ENCODE measurements at places on chromosomes 5 and 9.
A peak's percentile ranks its signal among the peaks of the same experiment; 100 is the strongest.

- peak; percentile 85 for DNase-seq
Measured at GRCh38 chr5:176438959-176439757, 9.0 kb upstream of the FAF2 start.

GRCh38 chr5:135147294-135148090, 113.5 kb upstream of the PITX1 start:
- no peak for DNase-seq

DNA sequence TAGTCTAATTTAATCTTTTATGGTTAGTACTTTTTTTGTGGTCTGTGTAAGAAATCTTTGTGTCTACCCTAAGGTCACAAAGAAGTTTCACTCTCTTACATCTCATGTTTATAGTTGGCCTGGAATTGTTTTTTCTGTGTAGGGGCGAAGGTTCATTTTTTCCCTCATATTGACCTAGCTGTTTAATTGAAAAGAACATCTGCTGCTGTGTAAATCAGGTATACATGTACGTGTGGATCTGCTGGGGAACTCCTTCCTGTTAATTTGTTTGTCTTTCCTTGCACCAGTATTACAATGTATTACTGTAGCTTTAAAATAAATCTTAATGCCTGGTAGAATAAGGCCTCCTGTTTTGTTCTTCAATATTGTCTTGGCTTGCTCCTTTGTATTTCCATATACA, 37.8 kb downstream of the EXOSC2 start:
- no peak for DNase-seq

DNA sequence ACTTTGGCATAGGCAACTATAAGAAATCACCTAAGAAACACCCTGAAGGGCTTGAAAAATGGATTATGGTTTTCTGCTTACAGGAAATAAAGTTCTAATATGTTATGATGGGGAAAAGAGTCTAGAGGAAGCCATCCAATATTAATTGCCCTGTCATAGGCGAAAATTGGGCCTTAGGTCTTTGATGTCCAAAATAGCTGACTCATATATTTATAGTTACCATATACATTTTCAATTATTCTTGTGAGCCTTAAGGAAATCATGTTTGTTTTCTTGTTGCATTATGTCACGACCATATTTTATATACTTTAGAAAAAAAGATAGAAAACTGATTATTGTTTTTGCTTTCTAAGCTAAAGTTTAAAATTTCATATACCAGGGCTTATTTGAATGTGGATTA, 509.1 kb downstream of the CDH12 start:
- DNase-seq, result no peak

GRCh38 chr9:123081824-123082223, 48.4 kb downstream of the GPR21 start:
- peak; percentile 69 for DNase-seq

- DNase-seq, result no peak
Measured at GRCh38 chr5:9533096-9533495, 12.8 kb downstream of the SEMA5A start.

GRCh38 chr9:112186695-112187094, 11.6 kb upstream of the SUSD1 start:
- DNase-seq, result no peak

DNA sequence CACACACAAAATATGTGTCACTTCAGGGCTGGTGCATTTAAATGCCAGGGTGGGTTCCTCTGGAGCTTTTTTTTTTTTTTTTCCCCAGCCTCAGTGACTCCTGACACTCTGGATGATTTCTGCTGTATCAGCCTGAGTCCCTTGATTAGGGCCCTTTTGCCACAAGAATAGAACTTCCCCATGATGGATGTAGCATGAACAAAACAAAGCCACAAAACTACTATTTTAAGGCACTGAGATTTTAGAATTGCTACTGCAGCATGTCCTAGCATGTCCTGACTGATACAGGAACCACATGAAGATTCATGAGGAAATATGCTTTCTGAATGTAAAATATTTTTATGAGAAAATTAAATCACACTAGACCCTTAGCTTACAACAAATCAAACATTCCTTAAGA, 13.9 kb upstream of the ADGRD2 start:
- DNase-seq, result no peak

GRCh38 chr5:68962757-68963484, 130.9 kb upstream of the SLC30A5 start:
- peak; percentile 69 for DNase-seq

DNA sequence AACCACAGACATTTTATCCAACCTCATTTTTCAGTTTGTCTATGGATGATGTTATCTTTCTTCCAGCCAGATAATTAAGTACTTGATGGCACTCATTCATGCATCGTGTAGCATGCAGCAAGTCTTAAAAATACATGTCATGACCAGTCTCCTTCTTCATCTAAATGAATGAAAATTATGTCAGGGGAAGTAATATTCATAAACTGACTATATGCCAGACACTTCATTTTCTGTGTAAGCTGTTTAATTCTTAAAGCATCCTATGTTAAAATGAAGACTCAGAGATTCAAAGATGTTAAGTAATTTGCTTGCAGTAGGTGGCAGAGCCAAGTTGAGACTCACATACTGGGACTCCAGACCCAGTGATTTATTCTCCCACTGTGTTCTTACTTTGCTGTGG, 181.7 kb upstream of the CD180 start:
- no peak for DNase-seq

GRCh38 chr5:38789134-38789533, 56.7 kb upstream of the OSMR start:
- no peak for DNase-seq

- peak; percentile 78 for DNase-seq
Measured at GRCh38 chr9:18194316-18194715, 279.6 kb upstream of the ADAMTSL1 start.

GRCh38 chr9:132324425-132324824, 30.4 kb downstream of the SETX start:
- DNase-seq, result peak; percentile 22

GRCh38 chr9:85514256-85514655, 227.5 kb downstream of the AGTPBP1 start:
- peak; percentile 55 for DNase-seq

DNA sequence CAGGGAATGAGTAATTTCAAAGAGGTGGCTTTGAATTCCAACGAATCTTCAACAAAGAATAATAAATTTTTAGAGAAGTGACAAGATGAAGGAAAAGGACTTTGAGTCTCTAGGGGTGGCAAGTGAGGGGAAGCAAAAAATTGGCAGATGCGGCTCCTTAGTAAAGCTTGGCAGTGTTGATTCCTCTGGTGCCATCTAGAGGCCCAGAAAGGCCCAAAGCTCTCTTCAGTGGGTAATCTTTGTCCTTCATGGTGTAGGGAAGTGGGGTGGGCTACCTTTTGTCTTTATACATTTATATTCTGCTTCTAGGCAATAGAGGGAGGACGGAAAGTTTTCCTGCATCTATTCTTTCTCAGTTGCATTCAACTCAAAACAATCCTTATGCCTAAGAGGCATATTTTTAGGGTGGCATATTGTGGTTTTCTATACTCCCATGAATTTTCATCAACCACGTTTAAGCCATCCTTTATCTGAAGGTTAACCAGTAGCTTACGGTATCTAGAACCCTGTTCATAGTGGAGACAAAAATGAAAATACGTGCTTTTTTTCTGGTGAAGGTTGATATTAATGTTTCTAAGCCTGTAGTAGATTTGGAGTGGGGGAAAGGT, 17.5 kb upstream of the ROPN1L start:
- DNase-seq, result peak; percentile 76

- DNase-seq, result no peak
Measured at GRCh38 chr5:60514152-60514551, 185.8 kb downstream of the DEPDC1B start.

DNA sequence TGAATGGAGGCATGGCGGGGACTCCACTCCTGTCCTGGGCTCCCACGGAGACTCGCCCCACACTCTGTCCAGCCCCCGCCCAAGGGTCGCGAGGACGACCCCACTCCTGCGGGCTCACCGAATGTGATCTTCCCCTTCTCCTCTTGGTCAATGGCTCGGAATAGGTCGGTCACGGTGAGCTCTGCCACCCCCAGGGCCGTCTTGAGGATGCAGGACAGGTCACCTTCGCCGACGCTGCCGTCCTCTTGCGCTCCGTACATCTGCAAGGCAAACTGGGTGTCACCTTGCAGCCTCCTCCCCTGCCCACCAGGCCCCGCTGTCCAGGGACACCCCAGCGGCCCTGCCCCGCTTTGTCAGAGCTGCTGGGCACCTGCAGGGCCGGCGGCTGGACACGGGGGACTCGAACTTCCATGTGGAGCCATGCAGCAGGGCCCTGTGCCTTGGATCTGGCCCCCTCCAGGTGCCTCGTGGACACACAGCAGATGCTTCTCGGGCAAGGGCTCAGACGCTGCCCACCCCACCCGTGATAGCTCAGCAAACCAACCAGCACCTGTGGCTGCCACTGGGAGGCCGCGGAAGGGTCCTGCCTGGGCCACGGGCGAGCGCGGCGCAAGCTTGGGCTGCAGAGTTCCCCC, 21.5 kb upstream of the SLC6A3 start:
- no peak for DNase-seq

DNA sequence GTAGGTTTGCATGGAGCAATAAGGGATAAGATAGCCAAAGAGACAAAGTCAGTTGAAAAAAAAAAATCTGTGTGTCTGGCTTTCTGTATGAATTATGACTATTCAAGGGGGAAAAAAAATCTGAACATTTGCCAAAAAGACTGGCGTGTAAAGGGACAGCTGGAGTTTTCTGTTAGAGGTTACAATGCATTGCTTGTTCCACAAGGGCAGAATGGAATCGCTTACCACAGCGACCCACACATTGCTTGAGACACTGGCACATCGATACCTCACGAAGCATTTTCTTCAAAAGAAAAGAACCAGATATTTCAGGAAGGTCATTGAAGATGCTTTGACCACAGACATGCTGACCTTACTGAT, 327.8 kb downstream of the TMEM167A start:
- DNase-seq, result no peak

DNA sequence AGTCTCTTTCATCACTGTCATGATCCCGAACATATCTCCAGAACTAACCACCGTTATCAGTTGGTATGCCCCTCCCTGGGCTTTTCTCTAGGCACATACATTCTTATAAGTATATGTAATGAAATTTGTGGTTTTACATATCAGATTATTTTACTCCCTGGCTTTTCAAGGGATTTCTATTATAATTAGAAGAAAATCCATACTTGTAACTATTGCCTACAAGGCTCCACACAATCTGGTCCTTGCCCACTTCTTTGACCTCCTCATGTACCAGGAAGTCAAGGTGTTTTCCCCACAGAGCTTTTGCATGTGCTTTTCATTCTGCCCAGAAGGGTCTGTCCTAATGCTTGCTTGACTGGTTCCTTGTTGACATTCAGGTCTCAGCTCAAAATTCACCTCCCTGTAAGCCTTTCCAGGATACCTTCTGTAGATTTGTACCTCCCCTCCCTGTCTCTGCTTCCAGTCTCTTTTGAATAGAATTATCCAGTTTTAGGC, 33.6 kb upstream of the HSD17B4 start:
- DNase-seq, result peak; percentile 63

DNA sequence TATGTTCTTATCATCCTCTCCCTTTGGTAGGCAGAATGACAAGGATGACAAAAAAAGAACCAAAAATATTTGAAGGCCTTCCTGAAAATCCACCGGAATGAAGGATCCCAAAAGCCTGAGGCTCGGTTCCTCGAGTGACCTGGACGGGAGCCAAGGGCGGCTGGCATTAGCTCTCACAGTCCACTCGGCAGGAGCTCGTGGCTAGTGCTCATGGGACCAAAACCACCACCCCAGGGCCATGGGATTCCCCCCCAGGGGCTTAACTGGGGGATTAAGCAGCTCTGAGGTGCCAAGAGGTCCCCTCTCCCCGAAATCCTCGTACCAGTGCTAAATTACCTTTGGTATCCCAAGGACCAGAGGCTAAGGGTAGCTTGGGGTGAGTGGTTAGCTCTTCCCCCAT, 586 bp upstream of the PDZD2 start:
- DNase-seq, result no peak

DNA sequence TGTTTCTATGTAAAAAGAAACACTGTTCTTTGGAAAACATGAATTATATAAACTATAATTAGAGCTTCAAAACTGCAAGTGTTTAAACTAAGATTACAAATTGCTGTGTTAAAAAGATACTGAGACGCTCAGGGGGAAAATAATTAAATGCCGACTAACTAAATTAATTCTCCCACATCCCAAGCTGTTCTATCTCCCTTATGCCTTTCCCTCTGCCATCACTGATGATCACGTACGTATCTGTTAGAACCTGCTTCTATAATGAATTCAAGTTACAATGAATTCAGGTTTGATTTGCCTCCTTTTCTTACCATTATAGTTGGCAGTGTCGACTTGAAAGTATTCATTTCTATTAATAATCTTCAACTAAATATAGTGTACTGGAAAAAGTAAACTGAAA, 349.9 kb upstream of the CDH6 start:
- DNase-seq, result no peak
